ENCODE measurements at places on chromosomes 12 and 14.

- no peak for DNase-seq
These were observed 9.7 kb downstream of the NCOR2 start for GRCh38 chr12:124557518-124558223.

DNA sequence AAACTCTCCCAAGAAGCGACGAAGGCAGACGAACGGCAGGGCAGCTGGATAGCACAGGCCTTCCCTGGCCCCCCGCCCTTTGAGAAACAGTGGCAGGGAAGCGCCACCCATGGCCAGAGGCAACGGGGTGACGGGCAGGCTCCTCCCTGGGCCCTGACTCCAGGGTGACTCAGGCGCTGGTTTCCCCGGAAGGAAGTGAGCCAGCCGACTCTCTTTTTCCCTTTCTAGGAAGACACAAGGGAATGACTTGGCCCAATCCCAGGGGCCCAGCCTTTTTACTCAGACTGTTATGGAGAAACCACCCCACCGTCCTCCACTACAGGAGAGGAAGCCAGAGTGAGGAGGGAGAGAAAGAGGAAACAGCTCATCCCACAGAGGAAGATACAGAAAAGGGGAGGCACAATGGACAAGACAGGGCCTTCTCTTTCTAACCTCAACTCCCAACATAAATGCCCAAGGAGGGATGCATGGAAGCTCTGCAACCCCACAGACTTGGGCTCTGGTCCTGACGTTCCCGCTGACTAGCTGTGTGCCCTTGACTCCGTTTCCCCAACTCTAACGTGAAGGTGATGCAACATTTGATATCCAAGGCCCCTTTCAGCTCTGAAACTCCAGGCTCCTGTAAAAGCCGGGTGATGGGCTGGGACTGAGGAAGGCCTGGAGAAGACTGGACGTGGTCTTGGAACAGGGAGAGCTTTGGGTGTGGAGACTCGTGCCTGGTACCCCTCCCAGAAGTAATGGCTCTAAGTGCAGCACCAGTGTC lies 27.9 kb downstream of the ACTN1 start:
- peak; percentile 58 for DNase-seq

GRCh38 chr12:74526535-74526934 lies 11.1 kb upstream of the ATXN7L3B start:
- no peak for DNase-seq

DNA sequence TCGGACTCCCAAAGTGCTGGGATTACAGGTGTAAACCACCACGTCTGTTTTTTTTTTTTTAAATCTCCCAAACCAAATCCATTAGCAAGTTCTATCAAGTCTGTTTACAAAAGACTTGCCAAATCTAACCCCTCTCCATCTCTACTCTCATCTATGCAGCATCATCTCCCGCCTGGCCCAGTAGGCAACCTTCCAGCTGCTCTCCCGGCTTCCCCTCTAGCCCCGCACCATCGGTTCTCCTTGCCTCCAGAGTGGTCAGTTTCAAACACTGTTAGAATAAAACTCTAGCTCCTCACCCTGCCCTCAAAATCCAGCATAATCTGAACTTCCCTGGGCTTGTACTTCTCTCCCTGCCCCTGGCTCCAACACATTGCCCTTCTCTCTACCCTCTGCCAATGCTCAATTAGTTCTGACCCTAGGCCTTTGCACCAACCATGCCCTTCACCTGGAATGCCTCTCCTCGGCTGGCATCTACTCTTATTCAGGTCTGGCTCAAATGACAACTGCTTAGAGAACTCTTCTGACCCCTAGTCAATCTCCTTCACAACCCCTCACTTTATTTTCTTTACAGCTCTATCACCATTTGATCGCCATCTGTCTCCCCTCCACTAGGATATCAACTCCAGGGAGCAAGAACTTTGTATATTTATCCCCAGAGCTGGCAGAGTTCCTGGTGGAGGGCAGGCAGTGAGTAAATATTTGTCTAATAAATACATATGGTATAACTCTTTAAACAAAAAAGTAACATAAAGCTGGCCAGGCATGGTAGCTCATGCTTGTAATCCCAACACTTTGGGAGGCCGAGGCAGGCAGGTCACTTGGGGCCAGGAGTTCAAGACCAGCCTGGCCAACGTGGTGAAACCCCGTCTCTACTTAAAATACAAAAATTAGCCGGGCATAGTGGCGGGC lies 4.9 kb downstream of the WSB2 start:
- DNase-seq = no peak

DNA sequence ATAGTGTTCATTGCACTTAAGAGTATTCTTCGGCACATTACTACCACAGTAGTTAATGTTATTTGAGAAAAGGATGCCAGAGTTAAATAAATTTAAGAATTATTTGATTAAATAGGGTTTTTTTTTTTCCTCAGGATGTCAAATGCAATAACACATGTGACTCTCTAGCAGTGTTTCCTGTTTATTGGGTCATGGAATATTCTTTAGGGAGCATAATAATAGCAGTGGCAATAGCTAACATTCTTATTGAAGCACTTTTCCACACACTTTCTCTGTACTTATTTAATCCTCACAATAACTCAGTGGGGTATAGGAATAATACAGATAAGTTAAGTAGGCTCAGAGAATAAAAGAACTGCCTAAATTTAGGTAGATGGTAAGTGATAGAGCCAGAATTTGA lies 44.3 kb downstream of the SCYL2 start:
- no peak for DNase-seq

DNA sequence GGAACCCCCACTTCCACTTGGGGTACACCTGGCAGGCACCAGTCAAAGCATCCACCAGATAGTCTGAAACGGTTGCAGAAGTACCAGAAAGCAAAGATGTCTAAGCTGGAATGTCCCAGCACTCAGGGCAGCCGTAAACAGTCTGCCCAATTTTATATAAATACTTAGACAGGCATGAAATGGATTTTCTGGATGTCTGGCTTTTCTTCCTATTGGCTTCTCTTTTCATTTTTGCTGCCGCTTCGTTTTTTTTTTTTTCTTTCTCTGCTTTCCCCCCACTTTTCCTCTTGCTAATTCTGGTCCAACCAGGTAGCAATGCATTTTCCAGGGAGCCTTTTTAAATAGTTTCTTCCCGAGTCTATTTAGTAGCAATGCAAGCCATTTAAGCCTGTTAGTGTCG lies 167.7 kb downstream of the GCH1 start:
- DNase-seq = no peak

DNA sequence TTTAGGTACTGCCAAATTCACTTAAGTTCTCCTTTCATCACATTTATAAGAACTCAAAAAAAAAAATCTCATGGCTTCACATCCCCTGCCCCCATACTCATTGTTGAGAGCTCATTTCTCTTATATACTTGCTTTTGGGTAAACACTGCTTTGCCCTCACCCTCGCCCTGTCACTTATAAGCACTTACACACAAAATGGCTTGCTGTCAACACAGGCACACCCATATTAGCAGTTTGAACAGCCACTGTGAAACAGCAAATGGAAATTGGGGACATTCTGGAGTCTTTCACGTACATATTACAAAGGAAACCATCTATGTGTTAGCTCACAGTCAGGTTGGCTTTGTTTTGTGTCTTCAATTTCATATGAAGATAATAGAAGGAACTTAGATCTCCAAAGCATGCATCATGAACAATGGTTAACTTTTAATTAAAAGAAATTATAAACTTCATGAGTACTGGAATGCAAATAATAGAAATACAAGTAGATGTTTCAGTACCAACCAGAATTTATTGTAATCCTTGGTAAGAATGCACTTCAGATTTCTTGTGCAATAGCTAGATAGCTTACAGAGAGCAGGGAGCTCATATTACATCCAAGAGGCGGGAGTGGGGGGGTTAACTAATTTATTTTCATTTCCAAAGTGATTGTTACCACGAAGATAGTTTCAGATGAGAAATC lies 272.2 kb downstream of the ALG10B start:
- DNase-seq = no peak

- no peak for DNase-seq
These were observed 33.8 kb upstream of the PWP1 start for GRCh38 chr12:107651571-107652449.

GRCh38 chr14:96035456-96035855 lies 3.7 kb upstream of the C14orf132 start:
- no peak for DNase-seq

DNA sequence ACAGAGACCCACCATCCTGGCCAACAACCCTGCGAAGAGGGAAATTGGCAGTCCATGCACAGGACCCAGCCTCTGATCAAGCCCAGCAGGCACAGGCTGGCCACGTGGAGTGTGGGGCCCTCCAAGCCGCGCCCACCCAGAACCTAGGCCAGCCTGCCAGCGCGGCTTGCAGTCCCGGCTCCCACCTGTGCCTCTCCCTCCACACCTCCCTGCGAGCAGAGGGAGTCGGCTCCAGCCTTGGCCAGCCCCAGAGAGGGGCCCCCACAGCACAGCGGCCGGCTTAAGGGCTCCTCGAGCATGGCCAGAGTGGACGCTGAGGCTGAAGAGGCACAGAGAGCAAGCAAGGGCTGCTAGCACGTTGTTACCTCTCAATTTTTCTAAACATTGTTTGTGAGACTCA lies 373.4 kb downstream of the NELL2 start:
- DNase-seq = no peak

GRCh38 chr14:65287264-65288131 lies 125.0 kb upstream of the FUT8 start:
- DNase-seq = no peak

DNA sequence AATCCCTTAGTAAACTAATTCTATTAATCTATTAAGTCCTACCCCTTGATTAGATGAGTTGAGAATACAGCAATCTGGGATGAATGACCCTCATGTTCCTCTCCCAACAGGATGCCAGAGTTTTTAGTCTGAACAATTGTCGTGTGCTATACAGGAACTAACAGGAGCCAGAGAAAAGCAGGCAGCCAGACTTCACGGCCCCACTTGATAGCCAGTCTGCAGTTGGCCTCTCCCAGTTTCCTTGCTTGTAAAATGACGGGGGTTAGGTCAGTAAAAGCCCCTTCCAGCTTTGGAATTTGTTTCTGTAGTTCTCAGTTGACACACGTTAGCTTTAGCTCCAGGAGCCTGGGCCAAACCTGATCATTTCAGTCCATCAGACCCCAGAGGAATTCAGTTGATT lies 266.8 kb upstream of the FKBP4 start:
- DNase-seq = no peak

DNA sequence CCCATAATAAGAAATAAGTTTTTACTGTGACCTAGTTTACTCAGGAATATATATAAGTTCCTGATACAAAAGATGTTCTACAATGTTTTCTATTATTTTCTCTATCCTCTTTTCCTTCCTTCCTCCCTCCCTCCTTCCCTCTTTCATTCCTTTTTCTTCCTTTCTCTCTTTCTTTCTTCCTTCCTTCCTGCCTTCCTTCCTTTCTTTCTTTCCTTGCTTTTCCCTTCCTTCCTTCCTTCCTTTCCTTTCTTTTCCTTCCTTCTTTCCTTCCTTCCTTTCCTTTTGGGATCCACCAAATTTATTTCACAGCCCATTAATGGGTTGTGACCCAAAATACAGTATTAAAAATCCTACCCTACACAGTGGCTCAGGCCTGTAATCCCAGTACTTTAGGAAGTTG lies 3.9 kb upstream of the VDR start:
- no peak for DNase-seq

DNA sequence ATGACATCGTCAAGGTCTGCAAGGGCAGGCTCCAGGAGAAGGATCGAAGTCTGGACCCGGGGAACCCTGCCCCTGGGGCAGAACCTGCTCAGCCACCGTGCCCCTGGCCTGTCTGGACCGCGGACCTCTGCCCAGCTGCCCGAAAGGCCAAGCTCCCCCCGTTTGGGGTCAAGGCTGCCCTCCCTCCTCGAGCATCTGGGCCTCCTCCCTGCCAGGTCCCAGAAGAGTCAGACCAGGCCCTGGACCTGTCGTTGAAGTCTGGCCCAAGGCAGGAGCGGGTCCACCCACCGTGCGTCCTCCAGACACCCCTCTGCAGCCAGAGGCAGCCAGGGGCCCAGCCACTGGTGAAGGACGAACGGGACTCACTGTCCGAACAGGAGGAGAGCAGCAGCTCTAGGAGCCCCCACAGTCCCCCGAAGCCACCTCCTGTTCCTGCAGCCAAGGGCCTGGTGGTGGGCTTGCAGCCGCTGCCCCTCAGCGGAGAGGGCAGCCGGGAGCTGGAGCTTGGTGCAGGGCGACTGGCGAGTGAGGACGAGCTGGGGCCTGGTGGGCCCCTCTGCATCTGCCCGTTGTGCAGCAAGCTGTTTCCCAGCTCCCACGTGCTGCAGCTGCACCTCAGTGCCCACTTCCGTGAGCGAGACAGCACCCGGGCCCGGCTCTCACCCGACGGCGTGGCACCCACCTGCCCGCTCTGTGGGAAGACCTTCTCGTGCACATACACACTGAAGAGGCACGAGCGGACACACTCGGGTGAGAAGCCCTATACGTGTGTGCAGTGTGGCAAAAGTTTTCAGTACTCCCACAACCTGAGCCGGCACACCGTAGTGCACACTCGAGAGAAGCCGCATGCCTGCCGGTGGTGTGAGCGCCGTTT lies 856 bp downstream of the ZBTB42 start:
- no peak for DNase-seq

GRCh38 chr14:60430276-60430675 lies 55.6 kb downstream of the C14orf39 start:
- peak; percentile 27 for DNase-seq

DNA sequence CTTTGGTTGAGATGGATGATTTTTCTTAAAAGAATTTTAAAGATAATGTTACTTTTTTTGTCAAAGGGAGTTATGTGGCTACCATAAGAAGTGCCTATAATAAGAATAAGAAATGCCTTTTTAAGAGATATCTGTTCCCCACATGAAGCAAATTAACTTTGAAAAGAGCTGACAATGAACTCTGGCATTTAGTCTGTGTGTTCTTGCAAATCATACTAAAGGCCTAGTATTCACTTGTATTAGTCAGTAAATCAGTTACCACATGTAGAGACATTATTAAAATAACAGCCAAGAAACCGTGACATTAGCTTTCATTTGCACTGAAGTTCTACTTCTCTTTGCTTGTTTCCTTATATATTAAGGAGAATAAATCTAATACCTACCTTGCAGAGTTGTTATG lies 296.3 kb downstream of the CCDC91 start:
- no peak for DNase-seq

Data from mesendoderm (in vitro differentiated cells).